HT-29 (cell line): ENCODE measurements at places on chromosomes 1 and 21.

- no peak for DNase-seq
Measured at GRCh38 chr1:40059960-40060750, 19.6 kb downstream of the CAP1 start.

GRCh38 chr1:10549904-10550664 lies 75.3 kb downstream of the PEX14 start:
- DNase-seq = no peak

DNA sequence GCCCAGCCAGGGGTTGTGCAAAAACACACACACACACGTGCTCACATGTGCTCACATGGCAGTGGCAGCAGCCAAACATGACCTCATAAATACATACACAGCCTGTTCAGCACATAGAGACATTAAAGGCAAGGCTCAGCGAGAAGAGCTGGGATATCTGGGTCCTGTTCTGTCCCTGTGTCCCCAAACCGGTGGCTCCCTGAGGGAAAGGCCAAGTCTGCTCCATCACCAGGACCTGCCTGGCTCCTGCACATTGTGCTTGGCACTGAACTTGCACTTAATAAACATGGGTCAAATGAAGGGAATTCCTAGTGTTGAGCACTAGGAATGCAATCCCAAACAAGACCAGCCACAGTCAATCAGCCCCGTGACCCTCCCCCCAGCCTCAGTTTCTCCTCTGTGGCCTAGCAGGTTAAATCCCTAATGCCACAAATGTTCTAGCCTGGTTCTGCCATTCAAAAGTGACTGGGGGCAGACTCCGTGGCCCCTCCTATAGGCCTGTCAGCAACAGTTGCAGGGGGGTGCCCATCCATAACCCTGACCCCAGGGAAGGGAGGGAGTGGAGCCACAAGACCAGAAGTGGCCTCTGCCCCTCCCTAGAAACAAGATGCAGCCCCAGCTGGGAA lies 160.9 kb upstream of the VAMP3 start:
- DNase-seq = no peak

DNA sequence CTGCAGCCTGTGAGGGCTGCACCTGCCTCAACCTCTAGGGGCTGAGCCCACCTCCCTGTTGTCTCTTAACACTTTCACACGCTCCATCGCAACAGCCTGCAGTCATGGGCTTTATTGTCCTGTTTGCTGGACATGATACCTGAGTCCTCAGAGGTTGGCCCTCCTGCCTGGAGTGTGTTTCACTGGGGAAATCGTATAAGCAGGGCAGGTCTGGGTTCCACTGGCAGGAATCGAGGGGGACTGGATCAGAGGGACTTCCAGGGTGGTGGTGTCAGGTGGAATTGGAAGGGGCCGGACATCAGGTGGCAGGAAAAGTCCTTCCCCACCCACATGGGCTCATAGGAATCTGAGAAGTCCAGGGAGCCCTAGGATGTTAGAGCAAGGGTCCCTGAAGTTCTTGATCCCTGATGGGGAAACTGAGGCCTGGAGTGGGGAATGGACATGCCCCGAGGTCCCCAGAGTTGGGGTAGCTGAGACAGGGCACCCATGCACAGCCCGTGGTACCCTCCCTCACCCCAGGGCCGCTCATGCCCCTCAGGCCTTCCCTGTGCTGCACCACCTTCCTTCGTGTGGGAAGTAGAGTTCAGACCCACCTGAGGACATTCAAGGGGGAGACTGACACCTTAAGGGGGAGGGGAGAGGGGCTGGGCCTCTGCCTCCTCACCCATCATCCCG lies 66.6 kb downstream of the PIK3CD start:
- DNase-seq = no peak

DNA sequence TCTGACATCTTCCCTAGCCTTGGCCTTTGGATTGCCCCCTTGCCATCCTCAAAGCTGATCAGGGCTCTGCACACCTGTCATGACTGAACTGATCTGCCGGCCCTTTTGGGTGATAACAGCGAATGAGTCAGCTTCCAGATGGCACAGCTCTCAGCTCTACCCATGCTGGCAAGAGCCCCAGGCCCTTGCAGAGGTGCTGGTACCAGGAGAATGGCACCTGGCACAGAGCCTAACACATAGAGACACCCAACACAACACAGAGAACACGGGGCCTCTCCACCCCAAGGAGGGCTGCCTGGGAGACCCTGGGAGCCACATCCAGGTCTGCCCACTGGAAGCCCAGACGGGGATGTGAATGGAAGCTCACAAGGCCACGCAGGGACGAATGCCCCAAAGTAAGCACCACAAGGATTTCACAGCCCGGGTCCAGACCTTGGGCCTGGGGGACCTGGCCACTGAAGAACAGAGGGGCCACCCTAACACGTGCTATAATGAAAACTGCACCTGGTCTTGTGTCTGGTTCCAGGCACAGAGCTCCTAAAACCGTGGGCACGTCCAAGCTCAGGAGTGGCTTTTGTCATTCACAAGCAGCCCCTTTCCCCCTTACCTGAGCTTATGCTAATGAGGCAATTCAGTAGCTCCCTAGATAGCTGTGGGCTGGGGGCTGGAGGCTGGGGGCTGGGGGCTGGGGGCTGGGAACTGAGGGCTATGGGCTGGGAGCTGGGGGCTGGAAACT lies 160.5 kb downstream of the NPHP4 start:
- no peak for DNase-seq

DNA sequence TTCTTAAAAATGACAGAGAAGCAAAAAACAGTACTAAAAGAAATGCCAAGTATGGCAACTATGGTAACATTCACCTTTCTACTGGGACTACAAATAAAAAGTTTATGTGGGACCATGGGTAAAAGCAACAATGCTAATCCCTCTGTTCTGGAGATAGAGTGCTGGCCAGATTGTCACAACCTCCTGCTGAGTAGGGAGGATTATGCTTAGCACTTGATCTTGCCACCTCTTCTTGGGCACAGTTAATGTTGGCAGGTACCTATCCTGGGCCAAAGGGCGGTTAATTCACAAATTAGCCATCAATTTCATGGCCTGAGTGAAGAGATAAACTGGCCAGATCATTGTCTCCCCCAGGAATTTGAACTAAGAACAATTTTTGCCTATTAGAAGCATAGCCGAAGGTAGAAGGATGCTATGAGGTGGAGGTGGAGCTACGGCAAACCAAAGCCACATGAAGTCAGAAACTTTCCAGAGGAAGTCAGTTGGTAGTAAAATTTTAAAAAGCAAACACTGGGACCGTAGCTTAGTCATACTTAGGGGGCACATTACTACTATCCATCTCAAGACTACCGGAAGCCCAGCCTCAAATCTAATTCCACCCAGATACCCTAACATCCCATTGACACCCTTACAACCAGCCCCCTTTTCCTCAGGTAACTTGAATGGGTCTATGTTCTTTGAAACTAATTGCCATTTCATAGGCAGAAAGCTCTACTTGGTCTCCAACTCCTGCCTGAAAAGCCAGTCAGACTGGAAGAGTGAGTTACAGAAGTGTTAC lies 2.7 kb downstream of the SCYL3 start:
- DNase-seq = peak; percentile 94

DNA sequence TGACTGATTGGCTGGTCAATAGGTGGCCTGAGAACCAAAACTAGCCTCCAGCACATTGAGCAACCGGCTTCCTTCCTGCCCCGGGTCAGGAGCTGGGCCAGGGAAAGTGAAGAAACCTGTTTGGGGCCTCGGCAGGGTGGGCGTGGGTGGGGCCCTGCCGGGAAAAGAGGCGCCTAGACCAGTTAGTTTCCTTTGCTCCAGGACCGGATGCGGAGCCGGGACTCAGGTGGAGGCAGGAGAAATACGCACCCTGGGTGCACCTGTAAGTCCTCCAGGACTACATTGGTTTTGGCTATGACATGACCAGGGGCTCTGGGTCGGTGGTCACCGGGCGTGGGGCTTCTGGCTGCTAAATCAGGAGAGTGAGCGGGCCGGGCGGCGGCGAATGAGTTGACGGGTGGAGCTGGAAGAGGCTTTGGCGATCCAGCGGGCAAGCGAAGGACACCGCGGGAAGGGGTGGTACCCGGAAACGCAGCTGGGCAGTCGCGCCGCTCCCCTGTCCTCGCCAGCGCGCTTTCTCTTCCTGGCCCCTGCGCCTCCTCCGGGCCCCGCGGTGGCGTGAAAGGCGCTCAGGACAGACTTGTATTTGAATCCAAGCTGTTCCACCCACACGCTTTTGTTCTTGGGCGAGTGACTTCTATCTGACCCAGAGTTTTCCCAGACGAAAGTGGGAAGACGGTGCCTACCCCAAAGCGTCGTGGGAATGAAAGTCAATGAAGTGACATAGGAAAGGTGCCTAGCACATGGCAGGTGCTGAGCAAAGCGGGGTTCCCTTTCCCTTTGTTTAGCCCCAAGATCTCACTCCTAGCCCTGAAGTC lies 30.6 kb upstream of the JUN start:
- DNase-seq = peak; percentile 92

DNA sequence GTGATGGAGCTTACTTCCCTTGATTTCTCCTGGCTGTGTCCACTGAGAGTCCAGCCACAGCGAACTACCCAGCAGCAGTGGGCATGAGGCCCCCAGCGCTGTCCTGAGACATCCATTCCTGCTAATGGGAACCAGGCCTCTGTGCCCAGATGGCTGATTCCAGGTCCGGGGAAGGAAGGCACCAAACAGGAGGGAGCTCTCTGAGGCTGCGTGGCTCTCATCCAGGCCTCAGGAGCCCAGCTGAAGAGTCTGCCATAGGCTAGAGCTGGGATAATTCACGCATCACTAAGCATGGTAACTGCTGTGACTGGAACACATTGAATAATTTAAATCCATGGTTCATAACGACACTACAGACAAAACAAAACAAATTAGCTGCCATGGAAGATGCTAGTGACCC lies 24.7 kb upstream of the LRRC47 start:
- no peak for DNase-seq

DNA sequence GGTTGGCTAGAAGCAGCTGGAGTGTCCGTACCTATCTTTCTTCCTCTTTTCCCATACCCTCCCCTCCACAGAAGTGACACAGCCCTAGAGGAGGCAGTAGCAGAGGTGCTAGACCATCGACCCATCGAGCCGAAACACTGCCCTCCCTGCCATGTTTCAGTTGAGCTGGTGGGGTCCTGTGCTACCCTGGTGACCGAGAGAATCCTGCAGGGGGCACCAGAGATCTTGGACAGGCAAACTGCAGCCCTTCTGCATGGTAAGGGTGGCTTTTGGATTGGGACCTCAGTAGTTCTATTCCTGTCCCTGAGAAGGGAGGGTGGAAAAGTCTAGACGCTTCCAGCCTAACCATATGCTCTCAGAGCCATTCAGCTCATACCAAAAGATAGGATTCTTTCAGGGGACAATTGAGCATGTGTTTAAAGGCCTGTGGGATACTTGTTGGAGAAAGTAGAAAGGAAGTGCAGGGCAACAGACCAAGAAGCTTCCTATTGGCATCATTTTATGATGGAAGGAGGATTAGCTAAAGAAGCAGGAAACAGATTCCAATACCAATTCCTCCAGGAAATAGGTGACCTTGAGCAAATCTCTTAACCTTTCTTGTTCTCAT lies 11.7 kb upstream of the BNIPL start:
- DNase-seq = peak; percentile 72

DNA sequence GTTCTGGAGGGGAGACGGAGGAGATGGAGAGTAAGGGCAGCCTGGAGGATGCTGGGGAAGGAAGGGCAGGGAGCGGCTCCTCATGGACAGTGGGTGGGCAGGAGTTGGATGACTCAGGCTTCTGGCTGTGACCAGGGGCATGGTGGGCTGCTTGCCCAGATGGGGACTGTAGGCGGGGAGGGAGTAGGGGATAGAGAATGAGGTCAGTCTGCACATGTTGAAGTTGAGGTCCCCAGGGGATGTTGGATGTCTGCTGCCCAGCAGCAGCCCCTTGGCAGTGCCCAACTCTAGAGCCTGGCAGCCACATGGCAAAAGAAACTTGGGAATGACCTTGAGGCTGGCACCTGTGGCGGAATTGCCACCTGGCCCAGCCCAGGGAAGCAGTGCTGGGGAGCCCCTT lies 6.4 kb downstream of the SELENON start:
- no peak for DNase-seq

- no peak for DNase-seq
Measured at GRCh38 chr21:45615145-45615711, 28.3 kb upstream of the PCBP3 start.

DNA sequence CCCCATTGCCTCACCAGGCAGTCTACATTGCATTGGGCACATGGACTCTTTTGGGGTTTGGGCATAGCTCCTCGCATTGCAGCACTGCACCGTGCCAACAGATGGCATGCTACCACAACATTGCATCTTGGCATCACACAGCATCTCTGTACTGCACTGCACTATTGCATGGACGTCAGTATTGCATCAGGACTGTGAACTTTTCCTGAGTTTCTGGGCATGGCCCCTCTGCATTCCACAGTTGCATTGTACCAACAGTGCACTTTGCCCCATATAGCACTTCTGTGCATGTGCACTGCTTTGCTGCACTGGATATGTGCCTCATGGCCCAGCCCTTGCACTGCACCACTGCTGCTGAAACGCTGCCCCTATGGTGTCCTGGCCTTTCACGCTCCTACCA lies 9.6 kb downstream of the PTPRU start:
- DNase-seq = peak; percentile 52

DNA sequence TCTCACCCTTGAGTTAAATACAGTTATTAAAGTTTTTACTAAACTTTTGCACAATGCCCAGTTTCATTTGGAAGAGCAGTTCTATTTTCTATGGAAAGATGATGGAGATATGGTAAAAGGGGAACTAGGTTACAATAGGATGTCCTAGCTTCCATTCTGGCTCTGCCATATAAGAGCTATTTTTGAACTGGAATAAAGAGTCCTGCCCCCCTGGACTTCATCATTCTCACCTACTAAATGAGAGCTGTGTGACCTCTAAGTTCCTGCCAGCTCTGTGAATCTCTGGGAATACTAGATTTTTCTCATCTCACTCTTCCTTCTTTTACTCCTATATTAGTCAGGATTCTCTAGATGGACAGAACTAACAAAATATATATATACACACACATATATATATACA lies 106.3 kb downstream of the PRRX1 start:
- no peak for DNase-seq

- DNase-seq = no peak
Measured at GRCh38 chr1:59178339-59179187, 118.3 kb upstream of the FGGY start.

DNA sequence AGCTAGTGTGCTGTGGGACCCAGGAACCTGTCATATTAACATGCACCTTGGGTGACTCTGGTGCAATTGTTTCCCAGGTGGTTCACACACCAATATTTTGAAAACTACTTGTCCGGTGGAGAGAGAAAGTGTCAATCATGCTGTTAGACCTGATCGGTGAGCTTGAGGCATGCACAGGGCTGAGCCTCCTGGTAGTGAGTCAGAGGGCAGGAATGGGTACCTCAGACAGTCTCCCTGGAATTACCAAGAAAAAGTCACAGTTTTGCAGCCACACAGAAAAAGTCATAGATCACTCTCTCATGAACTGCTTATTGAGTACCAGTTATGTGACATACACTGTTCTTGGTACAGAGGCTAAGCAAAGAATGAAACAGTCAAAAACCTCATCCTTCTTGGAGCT lies 140.1 kb upstream of the NFIA start:
- DNase-seq = peak; percentile 25

DNA sequence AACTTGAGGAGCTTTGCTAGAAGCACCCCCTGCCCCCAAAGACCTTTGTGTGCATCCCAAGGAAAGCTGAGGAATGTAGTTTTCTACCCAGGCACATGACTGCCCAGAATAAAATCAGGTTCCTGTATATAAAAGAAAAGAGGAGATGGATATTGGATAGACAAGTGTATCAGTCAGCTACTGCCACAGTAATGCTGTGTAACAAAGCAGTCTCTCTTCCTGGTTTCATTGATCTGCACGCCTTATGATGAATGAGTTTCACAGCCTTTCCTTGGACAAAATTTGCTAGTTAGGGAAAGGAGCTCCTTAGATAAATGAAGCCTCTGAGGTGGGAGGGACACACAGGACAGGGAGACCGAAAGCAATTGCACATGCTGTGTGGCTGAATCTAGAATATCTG lies 108.9 kb downstream of the TAS1R2 start:
- no peak for DNase-seq

- DNase-seq = no peak
Measured at GRCh38 chr1:12167493-12168429, 970 bp downstream of the TNFRSF1B start.
